Muscle of arm (tissue), 14 donors: ENCODE measurements at places on chromosomes 4 and X. TPM values are rescaled to one million over a fixed set of nuclear protein-coding genes. Genes with fewer than 3 reads are reported as not detected.

Gene GPC3
- 319 TPM for polyA plus RNA-seq

Gene CWH43
- 1.6 TPM for polyA plus RNA-seq

Gene MAGEA11
- polyA plus RNA-seq, result not detected

Gene TDO2
- polyA plus RNA-seq, result 1.4 TPM

Gene TMEM165
- polyA plus RNA-seq, result 67.5 TPM

Gene MAGEB1
- polyA plus RNA-seq, result not detected

Gene ASB12
- polyA plus RNA-seq, result 24.8 TPM

Gene FGD1
- polyA plus RNA-seq, result 16.8 TPM

Gene TNMD
- 232 TPM for polyA plus RNA-seq

Gene PLP1
- polyA plus RNA-seq, result not detected

Gene XAGE1A
- not detected for polyA plus RNA-seq

Gene RAB40AL
- 0.35 TPM for polyA plus RNA-seq

Gene EDA
- polyA plus RNA-seq, result 23.3 TPM

Gene GRXCR1
- not detected for polyA plus RNA-seq

Gene SSX2B
- polyA plus RNA-seq, result not detected

Gene FGF2
- polyA plus RNA-seq, result 9.3 TPM

DNA sequence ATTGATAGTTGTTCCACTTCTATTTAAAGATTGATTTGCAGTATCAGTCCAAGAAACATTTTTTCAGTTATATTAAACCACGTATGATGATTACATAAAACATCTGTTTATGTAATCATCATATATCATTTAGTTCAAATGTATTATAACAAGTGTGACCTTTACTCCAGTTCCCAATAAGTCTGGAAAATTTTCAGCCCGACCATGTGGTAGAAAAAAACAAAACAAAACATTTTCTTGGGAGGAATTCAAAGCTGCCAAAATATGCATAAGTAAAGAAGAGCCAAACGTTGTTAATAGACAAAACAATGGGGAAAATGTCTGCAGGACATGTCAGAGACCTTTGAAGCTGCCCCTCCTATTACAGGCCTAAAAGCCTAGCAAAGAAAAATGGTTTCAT lies 709.1 kb downstream of the FAT4 start:
- peak; percentile 63 for DNase-seq

- DNase-seq, result peak; percentile 15
Measured at GRCh38 chr4:145679991-145680455, at the start of gene C4orf51. Gene C4orf51, plus strand, starts transcription at chr4:145680146. Its CDS starts 58 bp downstream, at chr4:145680204.

DNA sequence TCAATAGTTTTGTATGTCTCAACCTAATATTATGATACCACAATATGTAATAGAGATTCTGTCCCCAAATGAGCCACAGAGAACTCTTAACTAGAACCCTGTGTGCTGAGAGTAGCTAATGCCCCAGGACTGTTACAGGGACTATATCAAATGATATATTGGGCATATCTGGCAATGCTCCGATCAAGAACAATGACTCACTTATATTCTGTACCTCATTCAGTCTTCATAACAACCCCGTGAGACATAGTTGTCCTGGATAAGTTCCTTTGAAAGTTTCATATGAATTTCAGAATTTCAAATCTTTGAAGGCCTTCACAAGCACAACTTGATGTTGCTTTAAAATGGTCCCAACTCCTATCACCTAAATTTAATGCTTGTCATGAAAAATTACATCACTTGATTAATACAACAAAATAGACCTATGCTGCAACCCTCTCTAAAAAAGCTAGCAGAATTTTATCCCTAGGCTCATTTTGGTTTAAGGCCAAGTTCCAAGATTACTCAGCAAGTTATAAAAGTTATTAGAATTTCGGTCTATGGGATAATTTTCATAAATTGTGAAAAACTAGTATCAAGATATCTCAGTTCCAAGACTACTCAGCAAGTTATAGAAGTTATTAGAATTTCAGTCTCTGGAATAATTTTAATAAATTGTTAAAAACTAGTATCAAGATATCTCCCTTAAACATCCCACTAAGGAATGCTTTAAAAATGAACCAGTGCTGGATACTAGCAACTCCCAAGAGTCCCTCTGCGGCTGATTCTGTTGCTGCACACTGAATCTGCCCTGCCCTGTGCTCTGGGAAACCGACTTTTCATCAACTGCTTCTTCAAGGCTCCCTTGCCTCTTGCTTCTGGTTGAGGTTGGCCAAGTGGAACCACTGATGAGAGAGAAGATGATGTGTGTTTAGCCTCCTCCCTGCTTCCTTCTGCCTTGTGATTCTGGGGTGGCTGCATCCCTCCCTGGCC lies 6.0 kb upstream of the ANXA3 start:
- no peak for DNase-seq

DNA sequence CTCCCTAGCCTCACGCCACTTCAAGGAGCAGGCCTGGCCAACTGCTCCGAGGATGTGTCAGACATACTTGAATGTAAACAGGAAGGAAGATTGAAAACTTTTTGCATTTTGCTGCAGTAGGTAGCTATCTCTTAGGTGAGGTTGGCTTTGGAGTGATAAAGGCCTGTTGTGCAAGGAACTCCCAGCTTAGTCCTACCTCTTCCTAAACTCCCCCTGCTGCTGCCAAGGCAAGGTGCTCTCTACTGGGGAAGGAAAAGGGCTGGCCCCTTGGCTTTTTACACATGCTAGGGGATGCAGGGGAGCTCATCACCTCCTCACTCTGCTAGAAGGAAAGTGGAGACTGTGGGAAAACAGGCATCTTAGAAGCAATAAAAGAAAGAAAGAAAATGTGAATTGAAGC lies 10.7 kb upstream of the BRS3 start:
- DNase-seq, result no peak

- DNase-seq, result no peak
Measured at GRCh38 chr4:186345184-186345583, 79.2 kb downstream of the F11 start.

DNA sequence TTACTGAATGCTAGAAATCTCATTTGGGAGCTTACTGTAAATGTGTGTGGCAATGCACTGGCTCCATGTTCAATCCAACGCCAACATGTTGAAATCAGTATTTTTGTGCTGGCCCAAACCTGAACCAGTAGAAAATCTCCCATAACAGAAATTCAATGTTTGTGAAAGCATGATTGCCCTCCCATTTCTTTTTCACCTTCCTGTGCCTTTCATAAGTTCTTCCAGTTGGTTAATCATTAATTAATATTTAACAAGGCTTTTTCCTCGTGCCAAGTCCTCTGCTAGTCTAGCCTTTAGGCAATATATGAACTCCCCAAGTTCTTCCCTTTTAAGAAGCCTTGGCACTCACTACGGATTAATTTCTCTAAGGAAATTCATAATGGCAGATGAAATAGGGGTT lies 1.3 kb upstream of the PLS3 start:
- no peak for DNase-seq

- DNase-seq, result no peak
Measured at GRCh38 chr4:41741354-41741753, 7.2 kb downstream of the PHOX2B start.

- no peak for DNase-seq
Measured at GRCh38 chr4:5822619-5823018, 70.3 kb downstream of the CRMP1 start.

- no peak for DNase-seq
Measured at GRCh38 chrX:106331606-106332005, 163.5 kb downstream of the PWWP3B start.

GRCh38 chr4:16090096-16090705 lies 6.4 kb upstream of the PROM1 start:
- no peak for DNase-seq

- DNase-seq, result no peak
Measured at GRCh38 chr4:99655308-99656081, 2.1 kb downstream of the C4orf54 start.

DNA sequence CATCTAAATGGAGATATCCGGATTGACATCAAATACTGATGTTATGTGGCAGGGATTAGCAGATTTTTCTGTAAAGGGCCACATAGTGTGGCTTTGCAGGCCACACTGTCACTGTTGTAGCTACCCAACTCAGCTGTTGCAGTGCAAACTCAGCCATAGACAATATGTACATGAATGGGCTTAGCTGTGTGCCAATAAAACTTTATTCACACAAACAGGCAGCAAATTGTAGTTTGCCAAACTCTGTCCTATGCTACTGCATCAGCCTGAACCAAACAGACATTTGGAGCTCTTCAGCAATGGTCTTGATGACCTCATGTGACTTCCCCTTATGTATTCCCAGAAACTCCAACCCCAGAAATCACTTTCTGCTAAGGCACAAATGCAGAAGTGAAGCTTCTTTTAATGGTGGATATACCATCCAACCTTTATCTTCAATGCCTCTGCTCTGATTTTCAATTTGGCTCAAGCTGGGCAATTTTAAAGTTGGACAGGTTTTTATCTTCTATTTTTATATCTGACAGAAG lies 18.4 kb upstream of the TRPC5OS start:
- no peak for DNase-seq

- DNase-seq, result no peak
Measured at GRCh38 chr4:115042496-115042895, 70.9 kb downstream of the NDST4 start.

- DNase-seq, result no peak
Measured at GRCh38 chr4:84495118-84495793, 3.8 kb downstream of the NKX6-1 start.

DNA sequence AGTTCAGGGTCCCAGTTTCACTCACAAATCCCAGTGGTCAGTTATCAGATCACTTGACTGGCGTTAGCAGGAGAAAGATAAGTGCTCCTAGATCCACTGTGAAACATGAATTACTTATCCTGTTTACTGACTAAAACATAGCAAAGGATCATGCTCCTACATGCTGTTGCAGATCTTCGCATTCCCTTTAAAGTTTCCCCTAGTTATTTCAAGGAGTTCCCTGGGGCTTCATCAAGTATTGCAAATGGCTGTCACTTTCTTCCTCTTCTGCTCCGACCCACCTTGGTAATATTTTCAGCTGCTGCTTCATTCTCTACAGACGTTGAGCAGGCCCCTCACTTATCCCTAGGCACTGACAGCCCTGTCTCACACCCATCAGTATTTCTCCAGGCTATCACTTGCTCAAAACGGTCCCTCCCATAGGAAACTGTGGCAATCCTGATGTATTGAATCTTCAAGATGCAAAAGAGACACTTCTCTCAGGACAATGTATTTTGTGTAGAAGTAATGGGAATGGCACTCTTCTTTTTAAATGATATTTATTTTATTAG lies 466.0 kb downstream of the INPP4B start:
- no peak for DNase-seq

DNA sequence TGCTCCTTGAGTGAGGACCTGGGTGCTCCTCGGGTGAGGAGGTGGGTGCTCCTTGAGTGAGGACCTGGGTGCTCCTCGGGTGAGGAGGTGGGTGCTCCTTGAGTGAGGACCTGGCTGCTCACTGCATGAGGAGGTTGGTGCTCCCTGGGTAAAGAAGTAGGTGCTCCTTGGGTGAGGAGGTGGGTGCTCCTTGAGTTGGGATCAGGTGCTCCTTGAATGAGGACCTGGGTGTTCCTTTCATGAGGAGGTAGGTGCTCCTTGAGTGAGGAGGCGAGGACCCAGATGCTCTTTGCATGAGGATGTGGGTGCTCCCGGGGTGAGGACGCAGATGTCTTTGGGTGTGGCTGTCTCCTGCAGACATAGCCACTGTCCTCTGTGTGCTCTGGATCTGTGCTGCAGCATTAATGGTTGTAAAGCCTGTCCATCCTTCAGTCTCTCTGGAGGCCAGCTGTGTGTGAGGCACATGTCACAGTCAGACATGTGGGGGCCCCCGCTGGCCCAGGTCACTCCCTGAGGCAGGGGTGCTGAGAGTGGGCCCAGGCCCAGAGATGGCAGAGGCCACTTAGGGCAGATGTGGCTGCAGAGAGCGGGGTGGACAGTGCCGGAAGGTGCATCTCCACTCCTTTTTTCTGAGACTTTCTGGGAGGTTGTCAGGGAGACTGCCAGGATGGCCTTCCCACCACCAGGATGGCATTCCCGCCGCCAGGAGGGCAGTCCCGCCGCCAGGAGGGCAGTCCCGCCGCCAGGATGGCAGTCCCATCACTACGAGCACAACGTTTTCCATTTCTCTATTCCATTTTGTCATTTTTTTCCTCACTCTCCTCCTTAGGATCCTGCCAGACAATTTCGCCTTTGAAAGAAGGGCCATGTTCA lies 101.8 kb downstream of the HMX1 start:
- DNase-seq, result no peak

GRCh38 chr4:109559625-109559982 lies 442 bp upstream of the MCUB start:
- DNase-seq, result no peak

GRCh38 chr4:90614371-90614770 lies 487.2 kb downstream of the CCSER1 start:
- DNase-seq, result no peak

DNA sequence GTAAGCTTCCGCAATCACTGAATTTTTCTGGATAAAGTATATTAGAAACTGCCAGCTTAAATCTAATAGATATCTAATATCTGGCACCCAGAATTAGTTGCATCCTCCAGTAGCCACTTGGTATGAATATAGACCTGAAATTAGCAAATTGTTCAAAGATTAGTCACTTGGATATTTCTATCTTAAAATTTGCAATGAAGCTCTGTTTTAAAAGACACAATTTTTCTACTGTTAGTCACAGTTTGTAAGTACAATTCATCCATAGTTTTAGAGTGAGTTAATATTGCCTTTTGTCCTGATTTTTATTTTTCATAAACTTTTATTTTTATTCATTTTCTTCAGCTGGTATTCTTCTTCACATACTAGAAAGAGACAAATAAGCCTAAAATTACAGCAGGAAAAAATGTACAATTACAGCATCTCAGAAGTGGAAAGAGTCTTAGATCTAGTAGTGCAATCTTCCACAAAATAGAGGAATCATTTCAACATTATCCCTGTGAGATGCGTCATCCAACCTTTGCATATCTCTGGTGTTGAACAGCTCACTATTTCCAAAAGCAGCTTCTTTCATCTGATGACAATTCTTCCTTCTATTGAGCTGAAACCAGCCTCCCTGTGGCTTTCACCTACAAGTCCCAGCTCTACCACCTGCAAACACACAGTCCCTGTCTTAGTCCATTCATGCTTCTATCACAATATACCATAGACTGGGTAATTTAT lies 190.0 kb upstream of the AR start:
- no peak for DNase-seq

DNA sequence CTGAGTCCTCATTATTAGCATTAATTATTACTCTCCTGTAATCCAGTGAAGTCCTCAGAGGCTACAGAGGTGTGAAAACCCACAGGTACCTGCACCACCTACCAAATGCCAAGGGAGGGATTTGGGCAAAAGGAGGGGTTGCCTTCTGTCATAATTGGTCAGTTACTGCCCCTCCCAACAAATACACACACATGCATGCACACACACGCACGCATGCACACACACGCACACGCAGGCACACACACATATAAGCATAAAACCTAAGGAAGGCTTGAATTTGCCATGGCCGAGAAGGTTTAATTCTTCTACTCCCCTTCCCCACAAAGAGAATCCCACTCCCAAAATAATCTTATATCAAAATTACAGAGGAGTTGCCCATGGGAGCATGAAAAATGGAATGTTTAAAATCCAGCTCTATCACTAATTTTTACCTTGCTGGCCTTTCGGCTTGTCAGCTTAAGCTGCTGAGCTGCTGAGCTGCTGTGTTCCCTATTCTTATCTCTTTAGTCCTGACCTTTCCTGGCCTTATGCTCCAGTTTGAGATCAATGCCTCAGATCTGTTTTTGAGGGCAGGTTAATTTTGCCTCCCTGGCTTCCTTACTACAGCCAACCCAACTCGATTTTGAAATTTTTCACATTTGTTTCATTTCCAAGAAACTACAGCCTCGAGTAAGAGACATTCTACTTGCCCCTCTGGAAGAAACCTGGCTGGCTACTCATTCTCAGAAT lies 95.0 kb downstream of the CAMK2D start:
- no peak for DNase-seq
